ENCODE measurements at places on chromosomes 12 and 14. TPM values are rescaled to one million over a fixed set of nuclear protein-coding genes. Genes with fewer than 3 reads are reported as not detected.

Gene TAS2R8
- not detected for total RNA-seq

Gene TAS2R10
- 0.22 TPM for total RNA-seq

DNA sequence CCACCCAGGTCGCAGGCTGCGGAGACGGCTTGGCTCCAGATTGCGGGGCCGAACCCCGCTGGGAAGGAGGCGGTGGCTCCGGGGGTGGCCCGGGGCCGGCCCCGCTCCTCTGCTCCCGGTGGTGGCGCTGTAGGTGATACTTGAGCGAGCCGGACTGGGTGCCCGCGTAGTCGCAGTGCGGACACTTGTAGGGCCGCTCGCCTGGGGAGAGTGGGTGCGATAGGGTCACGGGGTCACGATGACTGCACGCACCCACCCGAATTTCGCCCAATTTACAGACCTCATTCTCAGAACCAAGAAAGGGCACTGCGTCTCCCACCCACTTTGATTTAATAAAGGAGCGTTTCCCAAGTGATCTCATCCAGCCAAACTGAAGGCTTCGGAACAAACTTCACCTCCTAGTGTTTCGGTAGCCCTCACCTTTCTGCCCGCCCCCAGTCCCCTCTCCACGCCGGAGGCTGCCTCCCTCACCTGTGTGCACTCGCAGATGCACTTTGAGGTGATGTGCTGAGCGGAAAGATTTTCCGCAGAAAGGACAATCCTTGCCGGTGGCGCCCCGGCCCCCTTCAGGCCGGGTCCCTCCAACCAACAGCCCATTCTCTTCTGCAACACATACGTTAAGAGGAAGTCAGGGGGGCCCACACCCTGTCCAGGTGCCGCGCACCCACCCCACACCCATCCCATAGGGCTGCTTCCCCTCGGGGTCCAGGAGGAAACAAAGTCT, 7.4 kb downstream of the ZNF219 start:
- no peaks in the 10 kb centered on the region for H3K27me3 ChIP-seq
- H3K4me3 ChIP-seq: no peak overlapping the region
- no peak for DNase-seq
- peaks cover 18% of the 10 kb centered on the region for H3K4me1 ChIP-seq
- no peaks in the 10 kb centered on the region for H3K36me3 ChIP-seq

DNA sequence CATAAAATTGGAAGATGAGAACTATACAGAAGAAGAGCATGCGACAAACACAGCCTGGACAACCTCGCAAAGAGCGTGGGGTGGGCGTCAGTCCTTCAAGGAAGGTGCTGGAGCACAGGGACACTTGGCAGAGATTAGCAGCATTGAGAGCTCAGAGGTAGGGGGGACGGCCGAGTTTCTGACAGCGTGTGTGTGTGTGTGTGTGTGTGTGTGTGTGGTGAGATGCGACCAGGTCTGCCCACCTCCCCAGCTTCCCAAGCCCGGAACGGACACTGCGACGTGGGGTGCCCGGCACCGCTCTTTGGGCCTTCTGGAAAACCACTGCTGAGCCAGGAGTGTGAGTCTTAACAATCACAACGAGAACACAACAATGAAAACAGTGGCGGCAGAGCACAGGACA, 17.9 kb upstream of the FBXO21 start:
- H3K27me3 ChIP-seq: peaks cover 4% of the 10 kb centered on the region
- no peak overlapping the region for H3K27ac ChIP-seq
- no peak overlapping the region for H3K4me3 ChIP-seq
- no peak for DNase-seq
- H3K4me1 ChIP-seq: no peaks in the 10 kb centered on the region

DNA sequence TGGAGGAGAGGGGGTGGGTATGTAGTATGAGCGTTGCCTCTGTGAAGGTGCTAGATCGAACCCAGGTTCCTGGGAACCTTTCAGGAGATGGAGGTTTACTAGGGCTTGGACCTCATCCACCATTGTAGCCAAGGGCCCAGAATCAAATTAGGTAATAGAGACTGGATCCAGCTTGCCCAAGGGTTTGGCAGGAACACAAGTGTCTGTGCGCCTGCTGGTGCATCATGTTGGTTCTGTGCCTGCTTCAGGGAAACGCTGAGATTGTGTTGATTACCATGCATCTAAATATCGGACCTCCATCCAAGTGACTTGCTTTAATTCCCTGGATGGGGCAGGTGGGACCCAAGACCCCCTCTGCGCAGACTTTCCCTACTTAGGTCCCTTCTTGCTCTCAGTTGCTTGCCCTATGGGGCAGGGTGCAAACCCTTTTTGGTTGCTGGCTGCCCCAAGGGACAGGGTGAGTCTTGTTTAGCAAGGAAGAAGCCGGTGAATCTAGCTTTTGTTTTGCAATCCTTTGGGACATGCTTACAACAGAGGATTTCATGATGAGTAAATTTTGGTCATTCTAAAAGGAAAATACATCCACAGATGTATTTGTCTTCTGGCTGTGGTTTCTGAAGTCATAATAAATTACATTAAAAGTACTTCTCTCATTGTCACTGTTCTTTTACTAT, 189.8 kb upstream of the PRICKLE1 start:
- no peak for DNase-seq
- H3K27ac ChIP-seq: no peak overlapping the region
- H3K27me3 ChIP-seq: no peaks in the 10 kb centered on the region
- H3K4me1 ChIP-seq: no peaks in the 10 kb centered on the region
- no peak overlapping the region for H3K4me3 ChIP-seq
- H3K36me3 ChIP-seq: no peaks in the 10 kb centered on the region

- no peaks in the 10 kb centered on the region for H3K27me3 ChIP-seq
- DNase-seq: no peak
- no peaks in the 10 kb centered on the region for H3K36me3 ChIP-seq
- no peaks in the 10 kb centered on the region for H3K4me1 ChIP-seq
- no peak overlapping the region for H3K27ac ChIP-seq
Observed at GRCh38 chr12:100953677-100954076, 159.1 kb downstream of the ANO4 start.

DNA sequence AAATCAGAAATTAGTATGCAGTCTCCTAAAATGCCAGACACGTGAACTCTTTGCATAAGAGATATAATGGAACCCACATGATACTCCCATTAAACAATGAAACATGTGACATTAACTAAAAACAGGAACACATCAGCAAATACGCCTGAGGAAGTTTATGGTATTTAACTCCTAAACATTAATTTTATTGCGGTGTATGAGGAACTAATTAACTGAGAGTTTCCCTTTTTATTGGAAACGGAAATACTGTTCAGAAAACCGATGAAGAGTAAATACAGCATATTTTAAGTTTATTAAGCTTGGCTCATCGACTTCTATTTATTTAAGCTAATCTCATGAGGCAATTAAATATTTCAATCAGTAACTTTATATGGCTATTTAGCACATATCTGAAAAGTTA, 290.3 kb downstream of the SOX5 start:
- H3K4me1 ChIP-seq: no peaks in the 10 kb centered on the region
- H3K4me3 ChIP-seq: no peak overlapping the region
- DNase-seq: no peak
- no peak overlapping the region for H3K27ac ChIP-seq
- no peaks in the 10 kb centered on the region for H3K27me3 ChIP-seq
- no peaks in the 10 kb centered on the region for H3K36me3 ChIP-seq

Gene SLC38A4
- total RNA-seq: not detected
